ENCODE measurements at places on chromosomes 3 and 15. TPM values are rescaled to one million over a fixed set of nuclear protein-coding genes. Genes with fewer than 3 reads are reported as not detected.

DNA sequence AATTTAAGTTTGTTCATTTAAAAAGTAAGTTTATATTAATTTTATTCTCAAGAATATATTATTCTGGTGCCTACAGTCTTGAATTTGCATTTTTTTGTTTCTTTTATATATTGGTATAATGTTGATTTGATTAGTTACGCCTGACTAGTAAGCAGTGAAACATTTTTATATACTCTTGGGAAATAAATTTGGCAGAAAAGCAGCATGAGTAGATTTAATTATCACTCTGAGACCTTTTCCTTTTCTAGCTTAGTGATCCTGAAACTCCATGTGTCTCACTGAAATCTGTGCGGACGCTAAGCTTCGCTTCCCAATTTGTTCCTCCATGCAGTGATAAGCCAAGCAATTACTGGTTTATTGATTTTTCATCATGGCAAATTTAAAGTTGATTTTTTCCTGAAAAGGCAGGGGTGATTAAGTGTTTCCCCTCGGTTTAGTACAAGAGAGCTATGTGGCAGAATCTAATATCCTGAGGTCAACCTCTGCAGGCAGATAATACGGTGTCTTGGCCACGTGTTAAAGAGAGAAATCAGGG, 87.2 kb upstream of the MLF1 start:
- DNase-seq = no peak

- DNase-seq = peak; percentile 74
Observed at GRCh38 chr3:146469150-146470017, at the start of gene PLSCR2. Gene PLSCR2 (minus strand): TSS chr3:146469561. CDS start chr3:146459904, 9,657 bp downstream.

DNA sequence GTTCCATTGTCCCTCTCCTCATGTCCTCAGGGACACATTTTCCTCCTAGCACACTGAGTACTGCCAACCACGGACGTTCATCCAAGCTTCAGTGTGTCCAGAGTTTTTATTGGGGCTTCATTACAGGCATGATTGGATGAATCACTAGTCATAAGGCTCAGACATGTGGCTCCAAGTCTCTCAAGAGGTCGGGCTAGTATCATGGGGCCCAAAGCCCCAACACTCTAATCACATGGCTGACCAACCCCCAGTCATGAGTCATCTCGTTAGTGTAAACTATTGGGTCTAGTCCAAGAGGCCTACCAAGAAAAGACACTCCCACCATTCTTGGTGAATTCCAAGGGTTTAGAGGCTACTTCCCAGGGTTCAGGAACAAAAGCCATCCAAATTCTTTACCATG, 4.4 kb downstream of the TERC start:
- DNase-seq = no peak

DNA sequence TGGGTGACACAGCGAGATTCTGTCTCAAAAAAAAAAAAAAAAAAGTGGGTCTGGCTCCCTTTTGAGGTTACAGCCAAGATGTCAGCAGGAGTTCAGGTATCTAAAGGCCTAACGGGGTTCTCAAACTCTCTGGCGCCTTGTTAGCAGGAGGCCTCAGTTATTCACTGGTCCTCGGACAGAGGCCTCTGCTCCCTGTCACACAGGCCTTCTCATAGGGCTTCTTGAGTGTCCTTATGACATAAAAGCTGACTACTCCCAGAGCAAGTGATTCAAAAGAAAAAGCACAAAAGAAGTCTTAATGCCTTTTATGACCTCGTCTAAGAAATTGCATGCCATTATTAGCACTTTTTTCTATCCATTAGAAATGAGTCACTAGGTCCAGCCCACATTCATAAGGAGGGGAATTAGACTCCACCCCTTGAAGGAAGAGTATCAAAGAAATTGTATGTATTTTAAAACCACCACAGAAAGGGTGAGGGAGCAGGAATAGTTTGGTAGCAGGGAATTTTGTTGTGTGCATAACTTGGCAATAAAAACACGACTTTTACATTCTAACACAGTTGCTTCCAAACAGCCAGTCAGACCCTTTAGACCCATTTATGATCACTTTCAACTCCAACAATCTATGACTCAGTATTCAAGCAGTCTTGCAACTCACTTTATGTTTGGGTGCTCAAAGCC, 90.3 kb downstream of the MEX3B start:
- no peak for DNase-seq

GRCh38 chr15:58148633-58149445, 10.7 kb downstream of the AQP9 start:
- no peak for DNase-seq

The AHSG gene
- not detected for total RNA-seq

The MYO5C gene
- total RNA-seq = 1.3 TPM

The NAA50 gene
- 104 TPM for total RNA-seq

DNA sequence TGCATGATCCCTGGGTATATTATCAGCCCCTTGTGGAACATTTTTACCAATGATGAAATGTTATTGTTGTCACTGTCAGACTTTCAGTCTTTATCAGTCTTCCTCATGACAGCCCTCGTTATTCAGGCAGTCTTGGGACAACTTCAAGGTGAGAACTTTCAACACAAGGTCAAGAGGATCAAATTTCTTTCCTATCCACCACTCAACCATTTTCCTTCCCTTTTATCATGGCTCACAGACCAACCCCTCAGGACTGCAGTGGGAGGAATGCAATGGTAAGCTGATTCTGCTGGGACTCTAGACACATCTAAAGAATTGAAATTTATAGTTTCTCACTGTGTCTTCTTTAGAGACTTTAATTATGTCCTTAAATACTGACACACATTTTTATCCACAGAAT, 107.0 kb upstream of the LSAMP start:
- DNase-seq = no peak

The IFT80 gene
- 25.9 TPM for total RNA-seq

The VWA5B2 gene
- total RNA-seq = not detected

Data from activated CD4-positive, alpha-beta memory T cell treated with anti-CD3 and anti-CD28 coated beads, Interleukin-2, amount 10 ng/mL, durations not matched to agents 7 days and 5 days (primary cell).